Left ventricle myocardium inferior (tissue), 1 donor: ENCODE measurements at places on chromosomes 1 and 21. TPM values are rescaled to one million over a fixed set of nuclear protein-coding genes. Genes with fewer than 3 reads are reported as not detected.

- no peak for DNase-seq
- no peaks in the 10 kb centered on the region for H3K27me3 ChIP-seq
- H3K4me3 ChIP-seq = no peak overlapping the region
- H3K36me3 ChIP-seq = no peaks in the 10 kb centered on the region
Measured at GRCh38 chr1:215001419-215002021, 81.0 kb upstream of the KCNK2 start.

- peak overlapping the region; percentile 94 for H3K27ac ChIP-seq
- peaks cover 51% of the 10 kb centered on the region for H3K4me1 ChIP-seq
- H3K4me3 ChIP-seq = peak overlapping the region; percentile 88
Measured at GRCh38 chr1:15681349-15682292, 2.5 kb upstream of the PLEKHM2 start.

- H3K27me3 ChIP-seq = no peaks in the 10 kb centered on the region
- peaks cover 5% of the 10 kb centered on the region for H3K4me1 ChIP-seq
- H3K4me3 ChIP-seq = no peak overlapping the region
- no peak for DNase-seq
- no peaks in the 10 kb centered on the region for H3K36me3 ChIP-seq
- no peak overlapping the region for H3K27ac ChIP-seq
Measured at GRCh38 chr1:70675737-70676156, 264.7 kb downstream of the CTH start.

CFAP107 gene
- not detected for total RNA-seq

CELA2A gene
- not detected for total RNA-seq

DNA sequence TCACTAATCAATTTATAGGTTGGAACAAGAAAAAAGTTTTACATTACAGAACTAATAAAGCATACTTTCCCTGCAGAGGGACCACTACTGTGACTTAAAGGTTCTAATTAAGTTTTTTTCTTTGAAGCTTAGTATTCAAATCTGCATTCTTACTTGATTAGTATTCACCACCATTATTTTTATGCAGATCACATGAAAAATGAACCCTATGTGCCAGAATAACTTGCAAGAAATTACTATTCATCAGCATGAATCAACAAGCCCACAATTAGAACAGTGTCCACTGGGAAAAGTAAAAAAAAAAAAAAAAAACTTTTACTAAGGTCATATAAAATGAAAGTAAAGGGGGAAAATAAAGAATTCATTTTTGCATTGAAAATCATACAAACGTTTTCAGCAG lies 90.8 kb downstream of the SMYD3 start:
- no peaks in the 10 kb centered on the region for H3K36me3 ChIP-seq
- H3K27ac ChIP-seq = no peak overlapping the region
- no peaks in the 10 kb centered on the region for H3K4me1 ChIP-seq
- no peak overlapping the region for H3K4me3 ChIP-seq
- H3K27me3 ChIP-seq = no peaks in the 10 kb centered on the region
- DNase-seq = no peak

SCMH1 gene
- 48.1 TPM for total RNA-seq

GRCh38 chr1:7388141-7388487 lies 383.0 kb upstream of the VAMP3 start:
- DNase-seq = peak; percentile 36
- peak overlapping the region; percentile 87 for H3K27ac ChIP-seq
- H3K27me3 ChIP-seq = no peaks in the 10 kb centered on the region
- peaks cover 33% of the 10 kb centered on the region for H3K4me1 ChIP-seq

DNA sequence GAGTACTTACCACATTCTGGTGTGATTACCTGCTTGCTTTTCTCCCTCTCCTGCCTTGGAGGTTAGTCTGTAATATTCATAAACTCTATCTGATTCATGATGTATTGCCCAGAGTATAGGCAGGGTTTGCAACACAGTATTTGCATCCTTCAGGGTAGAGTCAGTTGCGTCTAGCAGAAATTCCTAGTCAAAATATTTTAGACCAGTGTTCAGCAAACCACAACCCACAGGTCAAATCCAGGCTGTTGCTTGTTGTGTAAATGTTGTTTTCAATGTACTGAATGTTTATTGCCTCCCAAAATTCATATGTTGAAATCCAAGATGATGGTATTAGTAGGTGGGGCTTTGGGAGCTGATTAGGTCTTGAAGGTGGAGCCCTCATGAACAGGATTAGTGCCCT lies 82.9 kb downstream of the NGF start:
- peaks cover 26% of the 10 kb centered on the region for H3K4me1 ChIP-seq
- H3K4me3 ChIP-seq = no peak overlapping the region
- no peaks in the 10 kb centered on the region for H3K36me3 ChIP-seq
- DNase-seq = no peak

DNA sequence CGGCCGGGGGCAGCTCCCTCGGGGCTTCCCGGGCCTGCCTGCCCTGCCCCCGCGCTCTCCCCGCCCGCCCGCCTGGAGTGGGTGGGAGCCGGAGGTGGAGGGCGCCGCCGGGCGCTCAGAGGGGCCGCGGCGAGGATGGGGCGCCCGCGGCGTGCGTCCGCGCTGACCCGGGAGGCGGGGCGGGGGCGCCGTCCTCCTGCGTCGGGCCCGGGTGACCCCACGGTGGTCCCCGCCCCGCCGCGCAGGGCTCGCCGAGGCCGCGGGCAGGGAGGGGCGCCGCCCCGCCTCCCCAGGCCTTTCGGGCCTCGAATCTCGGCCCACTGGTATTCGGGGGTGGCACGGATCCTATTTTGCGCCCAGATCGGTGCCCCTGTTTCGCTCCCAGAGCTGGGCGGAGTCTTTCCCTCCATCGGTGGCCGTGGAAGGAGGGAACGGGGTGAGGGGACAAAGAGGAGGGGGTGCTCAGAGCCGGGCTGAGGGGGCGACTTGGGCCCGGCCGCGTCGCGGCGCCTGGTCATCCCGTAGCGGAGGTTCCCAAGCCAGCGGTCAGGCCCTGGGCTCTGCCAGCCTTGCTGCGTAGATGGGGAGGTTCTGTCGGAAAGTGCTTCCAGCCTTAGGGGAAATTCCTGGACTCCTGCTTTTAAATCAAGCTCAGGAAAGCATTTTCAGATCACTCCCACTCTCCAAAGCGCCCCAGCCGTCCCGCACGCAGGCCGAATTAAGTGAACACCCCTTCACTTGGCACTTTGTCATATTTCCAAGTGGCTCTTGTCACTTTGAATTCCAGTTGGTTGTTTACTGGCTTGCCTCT lies 545 bp downstream of the PATJ start:
- peak overlapping the region; percentile 98 for H3K4me3 ChIP-seq
- DNase-seq = peak; percentile 59
- peak overlapping the region; percentile 98 for H3K27ac ChIP-seq
- H3K36me3 ChIP-seq = no peaks in the 10 kb centered on the region

GRCh38 chr1:213523781-213524398 lies 463.9 kb upstream of the PROX1 start:
- no peaks in the 10 kb centered on the region for H3K27me3 ChIP-seq
- H3K36me3 ChIP-seq = no peaks in the 10 kb centered on the region
- no peaks in the 10 kb centered on the region for H3K4me1 ChIP-seq
- no peak overlapping the region for H3K27ac ChIP-seq
- peak; percentile 31 for DNase-seq

GRCh38 chr1:216531263-216532239 lies 108.3 kb upstream of the USH2A start:
- no peak overlapping the region for H3K27ac ChIP-seq
- H3K4me1 ChIP-seq = peaks cover 14% of the 10 kb centered on the region
- peak overlapping the region; percentile 59 for H3K4me3 ChIP-seq
- H3K36me3 ChIP-seq = no peaks in the 10 kb centered on the region

GRCh38 chr1:30040081-30041019 lies 683.0 kb downstream of the MATN1 start:
- H3K36me3 ChIP-seq = no peaks in the 10 kb centered on the region
- peaks cover 2% of the 10 kb centered on the region for H3K27me3 ChIP-seq
- H3K4me3 ChIP-seq = no peak overlapping the region
- H3K4me1 ChIP-seq = no peaks in the 10 kb centered on the region

- DNase-seq = no peak
- H3K27me3 ChIP-seq = no peaks in the 10 kb centered on the region
- no peak overlapping the region for H3K4me3 ChIP-seq
- peaks cover 13% of the 10 kb centered on the region for H3K4me1 ChIP-seq
- H3K36me3 ChIP-seq = no peaks in the 10 kb centered on the region
Measured at GRCh38 chr1:117812869-117813511, 116.4 kb downstream of the GDAP2 start.

- no peaks in the 10 kb centered on the region for H3K27me3 ChIP-seq
- H3K4me1 ChIP-seq = no peaks in the 10 kb centered on the region
- H3K27ac ChIP-seq = no peak overlapping the region
- no peak overlapping the region for H3K4me3 ChIP-seq
Measured at GRCh38 chr1:19353596-19353995, 41.5 kb downstream of the SLC66A1 start.

HES3 gene
- not detected for total RNA-seq

DNA sequence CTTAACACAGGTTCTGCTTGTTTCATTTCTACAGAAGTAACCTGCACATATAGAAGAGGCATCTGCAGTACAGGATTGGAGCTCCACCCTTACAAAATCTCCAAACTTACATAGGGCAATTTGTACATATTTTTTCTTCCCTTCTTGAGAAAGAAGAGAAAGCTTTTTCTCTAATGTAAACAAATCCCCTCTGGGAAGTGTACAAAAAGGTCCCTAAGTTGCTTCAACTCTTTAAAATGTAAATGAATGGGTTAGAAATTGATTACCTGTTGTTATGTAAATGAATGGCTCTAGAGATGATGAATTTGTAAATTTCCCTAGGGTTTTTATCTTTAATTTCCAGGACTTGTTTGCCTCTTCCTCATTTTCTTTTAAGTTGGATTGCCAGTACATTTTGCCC lies 1183.7 kb downstream of the MRPL39 start:
- DNase-seq = no peak
- H3K4me1 ChIP-seq = no peaks in the 10 kb centered on the region
- no peaks in the 10 kb centered on the region for H3K27me3 ChIP-seq
- no peak overlapping the region for H3K4me3 ChIP-seq

PTAFR gene
- 1.5 TPM for total RNA-seq

DNA sequence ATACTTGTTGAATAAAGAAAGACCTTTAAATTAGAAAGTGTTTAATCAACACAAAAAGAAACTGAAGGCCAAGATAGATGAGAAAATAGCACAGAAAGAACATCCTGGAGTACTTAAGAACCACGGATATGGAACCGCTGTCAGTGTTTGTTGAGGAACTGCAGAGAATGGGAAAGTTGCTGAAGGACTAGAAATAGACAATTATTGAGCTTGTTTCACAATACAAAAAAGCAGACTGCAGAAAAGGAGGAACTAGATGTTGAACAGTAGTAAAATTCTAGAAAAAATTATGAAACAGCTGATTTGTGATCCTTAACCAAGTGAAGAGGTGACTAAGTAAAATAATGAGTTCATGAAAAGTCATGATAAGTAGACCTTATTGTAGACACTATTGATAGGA lies 29.7 kb downstream of the MYSM1 start:
- no peak for DNase-seq
- H3K36me3 ChIP-seq = peaks cover 99% of the 10 kb centered on the region
- no peak overlapping the region for H3K4me3 ChIP-seq
- no peak overlapping the region for H3K27ac ChIP-seq
- peaks cover 7% of the 10 kb centered on the region for H3K4me1 ChIP-seq
- no peaks in the 10 kb centered on the region for H3K27me3 ChIP-seq

CENPF gene
- 1.7 TPM for total RNA-seq

- peaks cover 34% of the 10 kb centered on the region for H3K27me3 ChIP-seq
- H3K27ac ChIP-seq = no peak overlapping the region
- no peak overlapping the region for H3K4me3 ChIP-seq
- H3K4me1 ChIP-seq = no peaks in the 10 kb centered on the region
Measured at GRCh38 chr1:34019741-34020552, 145.1 kb downstream of the CSMD2 start.

SLAMF1 gene
- not detected for total RNA-seq

- H3K27me3 ChIP-seq = peaks cover 33% of the 10 kb centered on the region
- no peaks in the 10 kb centered on the region for H3K4me1 ChIP-seq
- no peak overlapping the region for H3K27ac ChIP-seq
- no peaks in the 10 kb centered on the region for H3K36me3 ChIP-seq
Measured at GRCh38 chr1:203425663-203425975, 50.0 kb upstream of the PRELP start.

GRCh38 chr21:38917043-38917774 lies 111.5 kb downstream of the ETS2 start:
- H3K4me1 ChIP-seq = peaks cover 38% of the 10 kb centered on the region
- DNase-seq = no peak
- no peak overlapping the region for H3K4me3 ChIP-seq
- H3K27ac ChIP-seq = no peak overlapping the region
- no peaks in the 10 kb centered on the region for H3K36me3 ChIP-seq

DNA sequence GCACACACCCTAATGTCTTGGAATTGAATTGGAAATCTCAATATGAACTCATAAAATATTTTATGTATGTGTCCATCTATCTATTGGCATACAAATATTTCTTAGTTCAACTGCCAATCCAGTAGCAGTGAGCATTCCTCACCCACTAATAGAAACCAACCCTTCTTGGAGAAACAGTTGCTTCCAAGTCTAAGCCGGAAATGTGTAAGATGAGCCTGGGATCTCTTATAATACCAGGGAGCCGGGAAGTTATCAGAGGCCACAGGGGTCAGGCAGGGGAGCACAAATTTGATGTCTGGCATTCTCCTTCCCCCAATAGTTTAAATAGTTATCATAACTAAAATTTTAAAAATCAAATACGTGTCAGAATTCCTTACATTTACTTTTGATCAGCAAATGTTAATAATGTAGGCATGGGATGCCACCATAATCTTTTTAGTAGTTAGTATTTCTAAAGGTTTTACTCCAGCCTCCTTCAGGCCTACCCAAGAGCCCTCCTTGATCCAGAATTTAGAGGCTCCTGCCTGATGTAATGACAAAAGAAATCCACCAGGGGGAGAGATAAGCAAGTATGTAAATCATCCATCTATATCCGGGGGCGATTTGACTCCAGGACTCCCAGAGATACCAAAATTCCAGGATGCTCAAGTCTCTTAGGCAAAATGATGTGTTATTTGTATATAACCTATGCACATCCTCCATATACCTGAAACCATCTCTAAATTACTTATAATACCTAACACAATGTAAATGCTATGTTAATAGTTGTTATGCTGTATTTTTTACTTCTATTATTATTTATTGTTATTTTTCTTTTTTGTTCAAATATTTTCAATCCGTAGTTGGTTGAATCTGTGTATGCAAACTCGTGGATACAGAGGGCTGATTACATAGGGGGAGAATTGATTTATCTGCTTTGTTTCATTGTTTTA lies 218.7 kb upstream of the COA6 start:
- peaks cover 15% of the 10 kb centered on the region for H3K27me3 ChIP-seq
- no peak overlapping the region for H3K27ac ChIP-seq
- DNase-seq = no peak
- no peaks in the 10 kb centered on the region for H3K4me1 ChIP-seq

DNA sequence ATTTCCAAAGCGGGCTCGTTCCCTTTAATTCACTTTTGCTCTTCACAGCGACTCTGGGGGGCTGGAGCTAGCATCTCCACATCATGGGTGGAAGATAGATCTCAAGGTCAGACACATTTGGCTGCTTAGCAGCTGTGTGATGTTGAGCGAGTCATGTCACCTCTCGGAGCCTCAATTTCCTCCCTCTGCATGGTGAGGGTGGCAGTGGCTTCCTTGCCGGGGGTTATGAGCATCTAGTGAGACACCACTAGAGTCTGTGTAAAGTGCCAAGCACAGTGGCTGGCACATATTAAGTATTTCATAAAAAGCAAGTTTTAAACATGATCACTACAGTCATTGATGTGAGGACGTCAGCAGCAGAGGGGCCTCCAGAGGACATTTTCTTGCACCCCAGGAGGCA lies 16.9 kb upstream of the ECE1 start:
- H3K4me1 ChIP-seq = peaks cover 74% of the 10 kb centered on the region
- H3K27ac ChIP-seq = peak overlapping the region; percentile 50
- DNase-seq = no peak
- H3K27me3 ChIP-seq = no peaks in the 10 kb centered on the region
- H3K4me3 ChIP-seq = no peak overlapping the region

S100A3 gene
- total RNA-seq = 0.36 TPM

YY1AP1 gene
- total RNA-seq = 60.2 TPM
